ENCODE measurements at places on chromosomes 5 and 9.

DNA sequence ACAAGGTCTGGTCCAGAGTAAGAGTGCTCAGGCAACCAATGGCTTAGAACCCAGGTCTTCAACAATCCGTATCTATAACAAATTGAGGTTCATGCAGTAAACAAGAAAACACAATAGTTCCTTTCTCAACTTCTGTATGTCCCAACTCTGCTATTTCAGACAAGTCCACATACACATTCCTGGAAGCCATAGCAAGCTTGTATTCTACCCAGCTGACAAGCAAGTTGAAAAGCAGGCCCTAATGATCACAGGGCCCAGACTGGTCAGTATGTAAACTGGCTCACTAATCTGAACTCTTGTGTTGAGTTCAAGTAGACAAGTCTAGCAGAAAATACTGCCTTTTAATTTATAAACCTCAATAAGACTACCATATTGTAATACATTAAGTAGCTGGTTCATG lies 26.9 kb downstream of the FNIP1 start:
- DNase-seq: no peak

DNA sequence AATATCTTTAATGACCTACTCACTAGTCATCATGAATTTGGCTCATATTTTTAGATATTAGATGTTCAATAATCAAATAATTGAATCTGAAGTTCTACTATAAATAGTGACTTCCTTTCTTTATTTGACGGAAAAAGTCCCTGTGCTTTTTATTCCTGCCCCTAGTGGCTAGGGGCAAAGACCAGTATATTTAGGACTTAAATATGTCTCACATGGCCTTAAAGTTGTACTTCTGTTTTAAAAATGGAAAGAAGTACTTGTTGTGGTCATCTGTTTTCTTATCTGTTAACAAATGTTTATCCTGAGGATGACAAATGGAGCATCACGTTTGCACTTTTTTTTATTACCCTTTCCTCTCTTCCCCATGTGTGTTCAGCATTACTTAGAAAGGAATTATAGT lies 89.2 kb upstream of the GRHPR start:
- no peak for DNase-seq

DNA sequence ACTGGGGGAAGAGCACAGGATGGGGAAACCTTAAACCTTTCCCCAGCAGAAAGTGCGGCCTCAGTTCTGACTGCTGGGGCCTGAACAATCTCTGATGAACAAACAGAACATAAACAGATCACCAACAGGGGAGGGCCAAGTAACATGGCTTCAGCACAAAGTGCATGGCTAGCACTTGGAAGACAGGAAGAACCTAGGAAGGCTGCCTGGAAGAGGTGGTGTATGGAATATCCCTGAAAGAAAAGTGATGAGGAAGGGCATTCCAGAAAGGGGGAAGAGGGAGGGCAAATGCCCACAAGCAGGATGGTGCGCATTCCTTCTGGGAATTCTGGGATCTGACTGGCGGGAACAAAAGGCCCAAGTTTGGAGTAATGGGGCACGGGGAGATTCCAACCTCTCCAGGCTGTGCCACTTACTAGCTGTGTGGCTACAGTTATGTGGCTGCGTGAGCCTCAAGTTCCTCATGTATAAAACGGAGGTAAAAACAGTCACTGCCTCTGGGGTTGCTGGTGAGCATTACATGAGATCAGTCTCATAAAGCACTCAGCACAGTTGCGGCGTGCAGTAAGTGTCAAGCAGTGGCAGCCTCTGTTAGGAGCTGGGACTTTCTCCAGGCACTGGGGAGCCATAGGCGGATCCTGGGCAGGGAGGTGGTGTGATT lies 1.6 kb downstream of the PDGFRB start:
- DNase-seq: no peak

DNA sequence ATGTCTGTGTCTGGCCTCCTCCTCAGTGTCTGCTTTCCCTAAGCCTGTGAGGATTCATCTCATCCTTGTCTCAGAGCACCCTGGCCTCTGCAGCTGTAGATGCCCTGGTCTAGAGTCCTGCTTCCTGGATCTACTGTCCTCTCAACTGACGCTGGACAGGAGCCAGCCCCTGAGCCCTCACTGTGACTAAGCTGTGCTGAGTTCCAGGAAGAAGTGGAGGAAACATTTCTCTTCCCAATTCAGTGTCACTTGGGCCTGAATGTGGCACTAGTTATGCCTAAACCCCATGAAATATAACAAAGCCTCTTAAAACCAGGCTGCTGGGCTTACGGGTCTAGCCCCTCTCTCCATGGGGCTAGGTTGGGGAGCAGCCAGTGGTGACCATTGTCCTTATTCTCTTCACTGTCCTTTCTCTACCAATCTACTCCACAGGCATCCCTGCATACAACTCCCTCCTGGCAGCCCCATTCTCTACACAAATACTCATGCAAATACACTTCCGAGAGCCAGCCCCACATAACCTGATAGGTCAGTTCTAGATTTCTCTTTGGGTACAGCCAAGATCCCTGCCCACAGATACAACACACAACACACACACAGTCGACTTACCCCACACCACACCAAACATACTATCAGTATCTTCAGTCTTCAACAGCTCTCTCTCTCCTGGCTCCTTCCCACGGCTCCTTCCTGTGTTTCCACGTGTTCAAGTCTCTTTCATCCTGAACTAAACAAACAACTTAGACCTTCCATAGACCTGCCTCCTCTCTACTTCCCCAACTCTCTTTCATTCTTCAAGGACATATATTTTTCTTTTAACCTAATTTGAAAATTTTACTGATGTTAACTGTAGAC lies 220.8 kb downstream of the SNX18 start:
- no peak for DNase-seq

- DNase-seq: no peak
Measured at GRCh38 chr5:124511791-124512190, 234.6 kb downstream of the ZNF608 start.

- DNase-seq: no peak
Measured at GRCh38 chr5:126515337-126515736, 79.7 kb downstream of the ALDH7A1 start.

DNA sequence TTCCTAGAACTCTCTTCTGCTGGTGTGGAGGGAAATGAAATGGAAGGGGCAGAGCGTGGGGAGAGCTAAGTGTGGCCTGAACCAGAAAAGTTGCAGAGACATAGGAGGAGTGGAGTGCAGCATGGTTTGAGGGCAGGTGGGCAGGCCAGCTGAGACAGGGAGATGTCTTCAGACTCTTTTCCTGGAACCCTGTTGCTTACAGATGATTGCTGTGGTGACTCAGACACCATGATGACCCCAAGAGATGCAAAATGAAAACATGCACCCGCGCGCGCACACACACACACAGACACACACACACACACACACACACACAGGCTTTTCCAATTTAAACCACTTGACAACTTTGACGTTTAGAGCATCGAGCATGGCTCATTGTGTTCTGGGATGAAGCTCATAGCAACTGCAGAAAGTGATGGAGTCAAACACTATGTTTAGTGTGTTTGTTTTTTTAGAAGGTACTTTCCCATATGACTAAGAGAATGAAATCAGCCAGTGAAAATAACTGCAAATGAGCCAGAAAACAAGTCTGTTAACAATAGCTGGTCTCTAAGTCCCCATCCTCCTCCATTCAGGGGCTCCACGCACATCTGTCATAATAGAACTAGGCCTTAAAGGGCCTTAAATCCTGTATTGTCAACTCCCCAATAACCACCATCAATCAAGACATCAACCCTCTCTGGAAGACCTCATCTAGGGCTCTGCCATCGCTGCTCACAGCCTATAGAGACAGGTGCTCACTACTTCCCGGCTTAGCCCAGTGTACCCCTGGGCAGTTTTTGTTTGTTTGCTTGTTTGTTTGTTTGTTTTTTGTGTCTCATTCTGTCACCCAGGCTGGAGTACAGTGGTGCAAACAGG lies 9.6 kb downstream of the TMOD1 start:
- peak; percentile 31 for DNase-seq

DNA sequence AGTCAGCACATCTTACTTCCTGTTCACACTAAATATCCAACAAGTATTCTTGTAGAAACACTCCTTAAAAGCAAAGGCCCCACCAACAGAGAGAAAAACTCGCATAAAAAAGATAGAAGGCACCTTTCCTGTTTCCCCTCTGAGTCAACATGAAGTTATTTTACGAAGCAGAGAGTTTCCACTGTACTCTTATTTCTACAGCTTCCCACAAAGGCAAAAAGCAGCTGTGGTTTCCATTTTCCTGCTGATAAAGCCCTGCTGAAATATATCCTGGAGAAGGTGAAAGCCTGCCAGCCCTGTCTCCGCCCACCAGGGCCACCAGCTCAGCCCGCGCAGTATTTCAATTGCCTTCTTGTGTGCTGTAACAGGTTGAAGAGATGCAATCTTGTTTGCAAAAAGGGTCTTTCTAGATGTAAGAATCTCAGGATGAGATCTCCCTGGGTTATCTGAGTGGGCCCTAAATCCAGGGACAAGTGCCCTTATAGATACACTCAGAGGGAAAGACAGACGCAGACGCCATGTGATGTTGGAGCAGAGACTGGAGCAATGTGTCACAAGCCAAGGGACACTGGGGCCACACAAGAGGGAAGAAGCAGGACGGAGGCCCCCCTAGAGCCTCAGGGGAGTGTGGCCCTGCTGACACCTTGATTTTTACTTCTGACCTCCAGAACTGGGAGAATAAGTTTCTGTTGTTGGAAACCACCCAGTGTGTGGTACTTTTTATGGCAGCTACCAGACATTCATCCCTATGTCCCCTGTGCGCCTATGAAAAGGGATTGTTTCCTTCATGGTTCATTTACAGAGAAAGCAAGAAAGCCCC lies 19.9 kb downstream of the SEMA4D start:
- DNase-seq: peak; percentile 59

GRCh38 chr9:90002397-90003271 lies 397.8 kb downstream of the GADD45G start:
- DNase-seq: no peak

DNA sequence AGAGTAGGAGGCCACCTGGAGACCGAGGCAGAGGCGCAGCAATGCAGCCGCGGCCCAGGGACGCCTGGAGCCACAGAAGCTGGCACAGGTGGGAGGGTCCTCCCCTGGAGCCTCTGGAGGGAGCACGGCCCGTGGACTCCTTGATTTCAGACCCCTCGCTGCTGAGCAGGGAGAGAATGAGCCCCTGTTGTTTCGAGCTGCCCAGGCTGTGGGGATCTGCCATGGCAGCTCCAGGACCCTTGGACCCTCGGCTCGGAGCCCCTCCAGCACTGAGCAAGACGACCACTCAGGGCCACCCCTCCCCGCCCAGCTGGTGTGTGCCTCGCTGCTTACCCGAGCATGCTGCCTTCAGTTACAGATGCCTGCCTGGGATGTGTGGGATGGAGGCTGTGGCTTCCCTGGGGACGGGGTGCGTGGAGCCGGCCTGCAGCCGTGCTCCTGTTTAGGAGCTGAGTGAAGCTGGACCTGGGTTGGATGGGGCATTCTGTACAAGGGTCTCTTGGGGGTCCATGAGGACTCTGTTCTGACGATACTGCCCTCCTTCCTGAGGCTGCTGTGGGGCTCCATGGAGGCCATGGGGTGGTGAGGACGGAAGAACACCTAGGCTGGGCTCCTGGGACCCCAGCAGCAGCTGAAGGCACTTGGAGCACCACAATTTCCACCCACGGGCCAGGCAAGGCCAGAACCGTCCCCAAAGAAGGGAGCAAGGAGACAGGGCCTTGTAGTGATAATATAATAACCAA lies 115.1 kb upstream of the LPCAT1 start:
- no peak for DNase-seq

DNA sequence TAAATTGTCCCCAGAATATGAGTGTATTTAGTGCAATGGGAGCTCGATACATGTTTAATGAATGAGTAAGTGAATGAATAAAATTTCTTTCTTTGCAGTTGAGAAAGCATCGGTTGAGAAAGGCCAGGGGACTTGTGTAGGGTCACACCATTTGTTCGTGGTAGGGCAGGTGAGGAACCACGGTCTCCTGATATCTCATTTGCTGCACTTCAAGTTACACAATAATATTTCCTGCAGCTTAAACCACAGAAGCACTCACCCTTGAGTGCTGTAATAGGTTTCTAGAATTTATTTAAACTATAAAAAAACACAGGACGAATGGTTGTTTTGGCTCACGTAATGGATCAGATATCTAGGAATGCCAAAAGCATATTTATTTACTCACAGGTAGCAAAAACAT lies 429.8 kb downstream of the SPATA31D1 start:
- DNase-seq: no peak

DNA sequence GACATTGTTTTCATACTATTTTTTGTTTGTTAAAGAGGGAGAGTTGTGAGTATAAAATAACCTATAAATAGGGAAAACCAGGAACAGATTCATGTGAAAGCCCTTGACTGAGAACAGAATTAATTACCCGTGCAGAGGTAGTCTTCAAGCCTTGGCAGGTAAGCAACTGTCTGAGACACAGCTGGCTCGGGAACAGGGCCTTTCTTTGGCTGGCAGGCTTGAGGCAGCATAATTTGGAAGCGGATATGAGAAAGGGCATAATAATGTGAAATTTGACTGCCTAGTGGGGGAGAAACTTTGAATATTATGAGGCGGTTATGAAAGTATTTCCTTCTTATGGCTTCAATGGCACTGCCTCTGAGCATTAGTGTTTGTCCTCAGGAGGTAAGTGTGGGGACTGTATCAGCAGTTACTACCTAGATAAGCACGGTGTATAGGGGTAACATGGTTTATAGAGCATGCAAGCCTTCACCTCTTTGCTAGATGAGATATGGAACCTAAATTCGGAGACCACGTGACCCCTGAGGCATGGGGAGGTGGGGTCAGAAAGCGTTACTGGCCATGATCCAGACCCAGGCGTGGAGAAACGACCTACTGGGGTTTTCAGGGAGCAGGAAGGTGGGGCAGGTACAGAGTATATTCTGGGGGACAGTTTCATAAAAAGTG lies 210.2 kb upstream of the GAS1 start:
- no peak for DNase-seq

DNA sequence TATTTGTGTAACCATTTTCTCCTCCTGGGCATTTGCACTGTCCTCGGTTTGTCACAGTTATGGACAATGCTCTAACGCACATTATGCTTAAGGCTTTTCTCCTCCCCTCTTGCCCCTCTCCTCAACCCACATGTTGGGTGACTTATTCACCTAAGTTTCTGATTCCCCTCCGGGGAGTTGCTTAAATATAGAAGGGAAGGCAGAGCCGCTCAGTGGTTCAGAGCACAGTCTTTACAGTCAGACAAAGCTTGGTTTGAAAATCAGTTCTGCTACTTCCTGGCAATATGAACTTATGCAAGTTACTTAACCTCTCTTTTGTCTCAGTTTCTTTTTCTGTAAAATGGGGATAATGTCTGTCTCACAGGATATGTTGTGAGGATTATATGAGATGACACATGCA lies 41.2 kb upstream of the SPRY4 start:
- no peak for DNase-seq

GRCh38 chr5:111934511-111934910 lies 177.5 kb upstream of the NREP start:
- no peak for DNase-seq

GRCh38 chr5:173926359-173926758 lies 38.2 kb downstream of the CPEB4 start:
- DNase-seq: no peak

DNA sequence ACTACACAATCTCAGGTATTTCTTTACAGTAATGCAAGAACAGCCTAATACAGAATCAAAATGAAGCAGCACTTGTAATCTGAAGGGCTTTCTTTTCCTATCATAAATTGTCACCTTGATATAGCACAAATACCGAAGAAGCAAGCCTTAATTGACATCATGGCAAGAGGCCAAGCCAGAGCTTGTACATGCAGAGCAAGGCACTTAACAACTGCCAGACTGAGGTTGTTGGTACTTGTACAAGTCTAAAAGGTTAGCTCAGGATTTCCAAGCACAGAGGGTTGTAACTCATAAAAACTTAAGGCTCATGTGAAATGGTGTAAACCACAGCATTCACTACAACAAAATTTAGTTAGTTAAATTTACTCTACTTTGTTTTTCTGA lies 158.8 kb upstream of the SPEF2 start:
- no peak for DNase-seq

- no peak for DNase-seq
Measured at GRCh38 chr5:79653843-79654242, 35.8 kb upstream of the CMYA5 start.
